ENCODE measurements at places on chromosomes 3 and 15.

GRCh38 chr15:74866090-74866489, 7.1 kb downstream of the SCAMP2 start:
- peak; percentile 37 for DNase-seq

- no peak for DNase-seq
Measured at GRCh38 chr3:47634996-47635395, 56.3 kb upstream of the CSPG5 start.

- DNase-seq = peak; percentile 7
Measured at GRCh38 chr3:128623762-128624176, 26.8 kb downstream of the RPN1 start.

DNA sequence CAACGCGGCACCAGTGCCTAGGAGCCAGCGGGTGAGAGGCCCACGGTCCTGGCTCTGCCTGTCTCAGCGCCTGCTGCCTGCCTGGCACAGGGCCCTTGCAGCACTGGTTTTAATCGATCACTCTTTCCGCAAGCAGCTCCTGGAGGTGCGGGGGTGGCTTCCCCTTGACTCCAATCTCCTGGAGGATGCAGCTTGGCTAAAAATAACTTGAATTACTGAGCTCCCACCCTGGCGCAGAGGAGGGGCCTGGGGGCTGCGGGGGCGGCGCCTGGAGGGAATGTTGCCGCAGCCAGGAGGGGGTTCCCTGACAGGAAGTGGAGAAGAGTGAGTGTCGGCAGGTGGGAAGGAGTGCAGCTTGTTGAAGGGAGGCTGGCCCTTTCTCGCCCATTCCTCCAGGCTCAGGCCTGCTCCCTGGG, 9.9 kb upstream of the RPL29 start:
- peak; percentile 47 for DNase-seq

- peak; percentile 22 for DNase-seq
Measured at GRCh38 chr3:135125171-135125801, 330.2 kb downstream of the EPHB1 start.

Measured in astrocyte of the spinal cord (primary cell).